Ovary (tissue), 10 donors: ENCODE measurements at places on chromosomes 1 and 21. TPM values are rescaled to one million over a fixed set of nuclear protein-coding genes. Genes with fewer than 3 reads are reported as not detected.

- no peaks in the 10 kb centered on the region for H3K4me1 ChIP-seq
- H3K27me3 ChIP-seq, result no peaks in the 10 kb centered on the region
- no peaks in the 10 kb centered on the region for H3K36me3 ChIP-seq
- no peak overlapping the region for H3K4me3 ChIP-seq
- DNase-seq, result no peak
These were observed 114.1 kb downstream of the PROX1 start for GRCh38 chr1:214101828-214102227.

DNA sequence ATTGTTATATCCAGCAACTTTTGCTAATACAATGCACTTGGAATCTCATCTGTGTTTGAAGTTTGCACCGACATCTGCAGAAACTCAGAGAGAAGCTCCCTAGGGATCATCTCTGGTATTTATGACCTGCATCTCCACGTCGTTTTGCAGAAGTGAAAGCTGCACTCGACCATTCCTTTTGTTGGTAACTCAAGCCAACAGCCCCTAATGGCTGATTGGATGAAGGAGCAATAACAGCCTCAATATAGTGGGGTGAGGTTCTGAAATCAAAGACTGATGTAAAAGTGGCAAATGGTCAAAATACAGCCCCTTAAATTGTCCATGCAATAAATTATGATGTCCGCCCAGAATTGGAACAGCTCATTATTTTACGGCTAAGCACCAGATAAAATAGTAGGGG lies 344.2 kb upstream of the KAZN start:
- no peak overlapping the region for H3K4me3 ChIP-seq
- H3K27ac ChIP-seq, result no peak overlapping the region
- no peaks in the 10 kb centered on the region for H3K36me3 ChIP-seq

DNA sequence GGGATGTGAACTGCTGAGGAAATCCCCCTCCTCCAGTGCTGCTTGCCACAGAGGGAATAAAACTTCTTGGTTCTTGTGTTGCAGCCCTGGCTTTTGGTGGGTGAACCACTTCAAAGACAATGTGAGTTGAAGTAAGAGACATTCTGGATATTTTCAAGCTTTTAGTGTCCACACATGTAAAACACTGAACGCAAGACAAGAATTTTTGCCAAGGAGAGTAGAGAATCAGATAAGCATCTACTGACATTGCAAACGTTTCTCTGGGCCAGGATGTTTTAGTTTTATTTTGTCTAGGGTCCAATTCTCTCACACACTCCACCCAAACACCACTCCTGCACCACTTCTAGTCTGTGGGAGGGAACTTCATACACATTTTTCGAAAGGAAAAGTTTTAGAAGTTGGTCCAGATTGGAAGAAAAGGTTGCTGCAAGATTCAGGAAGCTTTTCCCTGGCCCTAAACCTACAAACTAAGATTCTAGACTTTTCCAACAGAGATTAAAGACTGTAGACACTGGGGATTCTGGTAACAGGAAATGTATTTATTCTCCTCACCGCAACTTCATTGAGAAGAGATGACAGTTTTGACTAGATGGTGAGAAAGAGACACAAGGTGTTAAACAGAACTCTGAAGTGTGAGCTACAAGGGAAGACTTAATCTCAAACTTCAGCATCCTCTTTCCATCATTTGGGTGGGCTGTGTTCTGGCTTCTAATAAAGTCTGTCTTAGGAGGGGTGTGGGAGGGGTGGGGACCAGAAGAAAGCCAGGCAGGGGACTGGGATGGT lies 16.1 kb downstream of the FASLG start:
- no peak for DNase-seq
- no peaks in the 10 kb centered on the region for H3K4me1 ChIP-seq
- no peaks in the 10 kb centered on the region for H3K36me3 ChIP-seq
- no peak overlapping the region for H3K27ac ChIP-seq

GRCh38 chr1:57616921-57617320 lies 193.1 kb upstream of the DAB1 start:
- H3K4me1 ChIP-seq, result peaks cover 9% of the 10 kb centered on the region
- H3K36me3 ChIP-seq, result no peaks in the 10 kb centered on the region
- no peak overlapping the region for H3K4me3 ChIP-seq
- H3K27me3 ChIP-seq, result no peaks in the 10 kb centered on the region

The SPRR3 gene
- not detected for polyA plus RNA-seq
